Left renal cortex interstitium (tissue), 4 donors: ENCODE measurements at places on chromosomes 2 and 18.

- no peak for DNase-seq
Measured at GRCh38 chr18:2889761-2890192, 43.0 kb downstream of the EMILIN2 start.

DNA sequence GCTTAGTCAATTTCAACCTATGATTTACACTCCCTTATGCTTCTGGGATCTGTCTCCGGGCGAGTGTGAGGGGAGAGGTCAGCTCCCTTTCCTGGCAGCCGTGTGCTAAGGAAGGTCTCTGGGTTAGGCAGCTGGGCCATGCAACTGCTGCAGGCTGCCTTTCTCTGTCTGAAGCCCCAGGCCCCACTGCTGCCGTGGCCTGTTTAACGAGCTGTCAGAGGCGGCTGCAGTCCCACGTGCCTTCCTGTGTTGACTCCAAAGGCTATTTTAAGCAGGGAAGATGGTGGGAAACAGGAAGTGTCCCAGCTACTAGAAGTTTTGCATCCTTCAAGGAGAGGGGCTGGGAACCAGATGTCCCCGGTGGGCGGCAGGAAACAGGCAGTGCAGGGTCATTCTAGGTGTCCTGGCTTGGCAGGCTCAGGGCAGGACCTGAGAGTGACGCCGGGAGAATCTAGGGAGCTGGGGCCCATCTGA, 186.4 kb downstream of the TNS1 start:
- peak; percentile 48 for DNase-seq

GRCh38 chr2:134445985-134446382, 192.1 kb downstream of the MGAT5 start:
- no peak for DNase-seq

GRCh38 chr2:21944536-21944935, 820.8 kb downstream of the TDRD15 start:
- DNase-seq: no peak

DNA sequence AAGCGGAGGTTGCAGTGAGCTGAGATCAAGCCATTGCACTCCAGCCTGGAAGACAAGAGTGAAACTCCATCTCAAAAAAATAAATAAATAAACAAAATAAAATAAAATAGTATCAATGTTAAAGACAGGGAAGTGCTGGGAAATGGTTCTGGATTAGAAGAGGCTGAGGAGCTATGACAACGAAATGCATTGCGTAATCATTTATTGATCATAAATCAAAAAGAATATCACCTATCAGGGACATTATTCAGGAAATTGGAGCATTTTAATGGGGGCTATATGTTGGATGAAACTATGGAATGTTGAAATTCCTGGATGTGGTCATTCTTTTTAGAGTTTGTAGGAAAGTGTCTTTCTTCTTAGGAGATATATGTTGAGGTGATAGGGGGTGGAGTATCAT, 30.9 kb upstream of the MTA3 start:
- no peak for DNase-seq

- DNase-seq: no peak
Measured at GRCh38 chr2:37671009-37671815, at the start of gene CDC42EP3. CDC42EP3 (minus strand) TSS chr2:37671642; CDS start chr2:37646587, 25,055 bp downstream.
